ENCODE measurements at places on chromosomes 11 and 22.

GRCh38 chr11:83044958-83045712 is 26.6 kb downstream of the RAB30 start:
- peak; percentile 80 for DNase-seq

DNA sequence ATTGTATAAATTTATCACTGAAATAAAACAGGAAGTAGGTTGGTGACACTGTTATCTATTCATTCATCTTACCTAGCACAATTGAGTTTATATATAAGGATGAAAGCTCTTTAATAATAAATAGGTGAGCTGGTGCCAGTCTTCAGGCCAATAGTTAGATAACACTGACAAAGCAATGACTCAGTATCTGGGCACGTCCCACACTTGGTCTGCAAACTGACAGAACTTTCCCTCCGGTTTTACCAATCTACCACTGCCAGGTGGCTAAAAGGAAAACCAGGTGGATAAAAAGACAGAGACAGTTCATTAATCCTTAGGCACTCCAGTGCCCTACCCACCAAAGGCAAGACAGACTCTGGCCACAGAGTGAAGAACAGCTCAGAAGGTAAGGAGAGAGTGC is 17.6 kb downstream of the DDB1 start:
- DNase-seq, result no peak

DNA sequence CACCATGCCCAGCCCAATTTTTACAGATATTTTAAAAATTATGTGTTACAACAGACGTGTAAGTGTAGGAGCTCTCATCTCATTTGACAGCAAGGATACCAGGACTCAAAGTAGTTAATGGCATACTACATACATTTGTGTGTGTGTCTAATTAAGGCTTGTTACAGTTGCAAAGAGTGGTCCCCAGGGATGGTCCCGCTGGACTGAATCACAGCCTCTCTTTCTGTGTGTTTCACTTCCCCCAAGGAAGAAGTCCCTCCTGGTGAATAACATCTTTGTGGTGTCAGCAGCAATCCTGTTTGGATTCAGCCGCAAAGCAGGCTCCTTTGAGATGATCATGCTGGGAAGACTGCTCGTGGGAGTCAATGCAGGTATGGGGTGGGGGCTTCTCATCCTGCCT is 17.2 kb downstream of the SLC2A11 start:
- peak; percentile 51 for DNase-seq

GRCh38 chr11:3199537-3200295 is 18.9 kb downstream of the MRGPRG start:
- DNase-seq, result no peak

DNA sequence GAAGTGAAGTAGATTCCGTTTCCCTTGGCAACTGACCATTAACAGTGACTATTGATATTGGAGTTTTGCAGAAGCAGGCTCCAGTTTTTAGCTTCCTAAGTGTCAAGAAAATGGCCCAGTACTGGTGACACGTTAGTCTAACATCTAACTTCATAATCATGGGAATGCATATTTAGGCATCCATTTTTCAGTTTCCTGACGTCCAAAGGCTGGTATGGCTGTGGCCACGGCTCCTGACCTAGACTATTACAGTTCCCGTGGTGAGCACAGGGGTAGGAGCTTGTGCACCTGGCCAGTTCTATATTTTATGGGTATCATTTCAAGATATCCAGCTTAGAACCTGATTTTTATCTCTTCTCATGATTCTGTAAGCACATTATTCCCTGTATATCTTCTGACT is 323.8 kb downstream of the GUCY1A2 start:
- no peak for DNase-seq

DNA sequence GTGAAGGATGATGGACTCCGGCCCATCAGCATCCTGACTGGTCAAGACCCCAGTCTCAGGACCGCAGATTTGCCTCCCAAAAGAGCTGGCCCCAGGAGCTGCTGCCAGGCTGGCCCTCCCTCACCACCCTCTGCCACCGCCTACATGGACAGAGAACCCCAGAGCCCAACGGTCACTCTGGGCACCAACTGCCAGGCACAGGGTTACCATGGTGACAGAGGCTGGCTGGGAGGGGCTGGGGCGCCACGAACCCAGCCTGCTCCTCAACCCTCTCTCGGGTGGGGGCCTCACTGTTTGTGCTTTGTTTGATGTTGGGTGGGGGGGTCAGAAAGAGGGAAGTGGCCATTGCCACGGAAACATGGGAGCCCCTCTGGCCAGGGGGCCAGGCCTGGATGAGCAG is 55.8 kb downstream of the ELFN2 start:
- DNase-seq, result no peak

- DNase-seq, result peak; percentile 95
Measured at GRCh38 chr11:102138670-102139069, 28.4 kb downstream of the YAP1 start.

GRCh38 chr11:125348674-125349309 is 147.3 kb downstream of the FEZ1 start:
- DNase-seq, result peak; percentile 54
